ENCODE measurements at places on chromosomes 16 and 17.

- peak; percentile 86 for DNase-seq
Observed at GRCh38 chr16:76535-77272, 1.3 kb upstream of the MPG start.

GRCh38 chr16:10938796-10939648, 3.2 kb downstream of the DEXI start:
- DNase-seq, result no peak

GRCh38 chr17:32258383-32259140, 7.1 kb upstream of the RHBDL3 start:
- no peak for DNase-seq

DNA sequence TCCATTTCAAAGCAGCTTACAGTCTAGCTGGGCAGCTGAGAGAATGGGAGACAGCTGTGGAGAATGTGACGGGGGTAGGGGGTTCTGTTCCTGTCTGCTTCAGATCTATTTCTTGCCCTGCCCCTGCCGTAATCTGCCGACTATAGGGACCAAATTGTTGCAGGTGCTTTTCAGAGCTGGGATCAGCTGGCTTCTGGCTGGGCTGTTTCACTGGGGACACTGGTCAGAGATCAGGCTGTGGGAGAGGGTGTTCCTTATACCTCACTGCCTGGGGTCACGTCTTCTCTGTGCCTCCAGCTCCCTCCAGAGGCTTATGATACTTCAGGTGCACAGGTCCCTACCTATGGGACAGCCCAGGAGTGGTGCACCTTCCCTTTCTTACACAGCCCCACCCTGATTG, 514.9 kb upstream of the GOT2 start:
- DNase-seq, result no peak

DNA sequence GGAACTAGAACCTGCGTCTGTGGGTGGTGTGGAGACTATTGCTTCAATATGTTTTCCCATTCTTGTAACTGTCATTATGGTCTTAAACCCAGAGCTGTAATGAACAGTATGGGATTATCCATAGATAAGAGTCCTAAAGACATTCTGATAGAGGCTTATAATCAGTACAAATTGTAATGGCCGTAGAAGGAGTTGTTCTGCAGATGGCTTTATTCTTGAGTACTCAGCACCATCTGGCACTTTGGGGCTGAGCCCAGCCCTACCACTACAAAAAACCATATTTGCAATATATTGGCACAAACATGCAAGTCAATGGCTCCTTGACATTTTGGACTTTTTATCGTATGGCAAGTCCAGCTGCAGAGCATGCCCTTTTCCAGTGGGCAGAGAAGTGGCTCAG, 150.0 kb downstream of the HS3ST4 start:
- DNase-seq, result no peak

DNA sequence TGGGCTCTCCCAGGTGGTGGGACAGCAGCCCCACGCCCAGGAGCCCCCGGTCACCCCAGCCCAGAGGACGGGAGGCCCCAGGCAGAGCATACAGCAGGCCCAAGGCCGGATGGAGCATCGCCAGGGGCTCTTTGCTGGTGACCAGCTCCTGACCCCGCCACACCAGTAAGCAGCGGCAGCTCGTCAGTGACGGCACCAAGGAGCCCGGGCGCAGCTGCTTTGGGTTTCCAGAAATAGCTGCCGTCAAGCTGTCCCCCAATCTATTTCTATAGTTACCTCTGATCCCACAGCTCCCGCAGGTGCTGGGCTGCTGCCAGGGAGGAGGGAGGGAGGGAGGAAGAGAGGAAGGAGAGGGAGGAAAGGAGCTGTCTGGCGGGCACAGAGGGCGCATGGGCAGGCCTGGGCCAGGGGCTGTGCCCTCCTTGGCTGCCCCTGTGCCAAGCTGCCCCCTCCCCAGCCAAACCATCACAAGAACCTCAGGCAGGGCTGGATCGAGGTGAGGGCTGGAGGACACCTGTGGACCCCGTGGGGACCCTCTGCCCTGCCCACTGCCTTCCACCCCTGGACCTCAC, 10.8 kb upstream of the RASD1 start:
- no peak for DNase-seq

DNA sequence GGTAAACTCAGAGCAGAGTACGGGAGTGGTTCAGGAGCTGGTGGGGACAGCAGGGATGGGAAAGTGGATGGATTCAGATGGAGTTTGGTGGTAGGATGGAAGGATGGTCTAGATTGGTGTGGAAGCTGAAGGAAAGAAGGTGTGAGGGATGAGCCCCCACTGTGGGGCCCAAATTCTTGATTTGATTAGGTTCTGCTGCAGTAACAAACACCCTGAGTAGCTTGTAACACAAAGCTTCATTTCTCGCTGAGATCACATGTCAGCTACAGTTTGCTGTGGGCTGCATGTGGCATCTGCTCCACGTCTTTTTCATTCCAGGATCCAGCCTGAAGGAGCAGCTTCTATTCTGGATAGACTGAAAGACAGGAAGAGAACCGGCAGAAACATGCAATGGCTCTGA, 143.8 kb downstream of the IRX3 start:
- DNase-seq, result no peak

- no peak for DNase-seq
Observed at GRCh38 chr17:80671825-80672110, 127.1 kb downstream of the RPTOR start.
